Left lung (tissue), 14 donors: ENCODE measurements at places on chromosomes 5 and 9. TPM values are rescaled to one million over a fixed set of nuclear protein-coding genes. Genes with fewer than 3 reads are reported as not detected.

DNA sequence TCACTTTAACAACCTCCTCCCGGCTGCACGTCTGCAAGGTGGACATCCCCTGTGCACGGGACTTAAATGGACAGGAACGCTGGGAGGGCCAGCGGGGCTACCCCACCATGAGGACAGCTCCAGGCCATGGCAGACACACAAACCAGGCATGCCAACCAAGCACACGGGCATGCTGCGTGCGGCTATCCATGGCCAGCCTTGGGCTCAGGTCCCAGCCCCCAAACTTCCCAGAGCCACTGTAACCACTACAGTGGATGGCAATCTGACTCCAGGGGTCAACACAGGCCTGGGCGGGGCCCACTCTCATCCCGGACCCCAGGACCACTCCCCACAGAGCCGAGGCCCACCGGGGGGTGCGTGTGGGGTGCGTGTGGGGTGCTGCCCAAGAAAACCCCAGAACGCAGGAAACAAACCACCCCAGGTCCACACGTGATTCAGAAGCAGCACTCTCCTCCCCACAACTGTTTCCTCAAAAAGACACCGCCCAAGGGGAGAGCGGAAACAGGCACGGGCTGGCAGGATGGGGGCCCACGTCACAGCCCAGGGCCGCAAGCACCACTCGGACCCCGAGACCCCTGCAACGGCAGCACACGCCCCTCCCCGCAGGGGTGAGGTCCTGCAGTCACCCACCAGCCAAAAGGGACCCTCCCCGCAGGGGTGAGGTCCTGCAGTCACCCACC lies 7.4 kb downstream of the SLC12A7 start:
- no peak for DNase-seq

DNA sequence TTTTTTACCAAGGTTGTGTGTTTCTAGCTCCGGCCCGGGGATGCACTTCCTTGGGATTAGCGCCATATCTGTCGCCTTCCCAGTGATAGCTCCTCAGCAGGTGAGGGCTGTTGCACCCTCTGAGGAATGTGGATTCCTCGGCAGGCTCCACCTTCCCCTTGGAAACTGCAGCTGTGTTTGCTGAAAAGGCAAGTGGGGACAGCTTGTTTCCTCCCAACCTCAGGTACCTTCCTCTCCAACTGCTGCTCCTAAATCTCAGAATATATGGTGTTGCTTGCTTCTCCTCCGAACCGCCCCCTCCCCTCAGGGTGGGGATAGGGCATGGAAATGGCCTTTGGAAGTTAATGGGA lies 1.3 kb downstream of the SLC1A1 start:
- DNase-seq: no peak

GRCh38 chr9:14903040-14903439 lies 7.2 kb downstream of the FREM1 start:
- no peak for DNase-seq

GRCh38 chr9:113645227-113645977 lies 181.9 kb downstream of the RGS3 start:
- no peak for DNase-seq

GRCh38 chr9:89923961-89924504 lies 319.2 kb downstream of the GADD45G start:
- no peak for DNase-seq

The RXRA gene
- 63.7 TPM for polyA plus RNA-seq

The FOXD4L4 gene
- not detected for polyA plus RNA-seq

The ANKRD55 gene
- 0.97 TPM for polyA plus RNA-seq

The PRRX2 gene
- 0.56 TPM for polyA plus RNA-seq
